ENCODE measurements at places on chromosomes 3 and 15. TPM values are rescaled to one million over a fixed set of nuclear protein-coding genes. Genes with fewer than 3 reads are reported as not detected.

LYZL4 gene
- total RNA-seq = not detected

MEIS2 gene
- total RNA-seq = 11.5 TPM

GRCh38 chr3:45412763-45413162, 24.4 kb downstream of the LARS2 start:
- no peak for DNase-seq

- DNase-seq = no peak
Measured at GRCh38 chr3:74614107-74614967, at the start of gene CNTN3. TSS of gene CNTN3 (minus strand) at chr3:74614659. CDS start at chr3:74521112, 93,547 bp downstream.

DNA sequence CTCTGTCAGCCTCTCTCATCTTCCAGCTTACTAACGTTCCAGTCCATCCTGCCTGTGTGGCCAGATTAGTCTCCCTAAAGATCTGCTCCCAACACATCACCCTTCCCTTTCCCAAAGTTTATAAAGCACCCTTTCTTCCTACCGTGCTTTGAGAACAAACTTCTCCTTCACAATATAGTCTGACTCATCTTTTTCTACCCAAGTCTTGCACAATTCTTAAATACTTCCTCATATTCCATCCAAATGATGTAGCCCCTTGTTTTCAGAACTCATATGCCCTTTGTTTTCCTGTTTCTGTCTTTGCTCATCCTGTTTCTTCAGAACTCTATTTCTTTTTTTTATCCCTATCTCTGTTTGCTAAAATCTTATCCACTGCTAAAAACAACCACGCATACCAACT, 326.8 kb downstream of the MFSD1 start:
- DNase-seq = peak; percentile 31

Data from HCT116 (cell line).